Stimulated activated CD4-positive, alpha-beta T cell treated with anti-CD3 and anti-CD28 coated beads, Interleukin-4, amount 100 ng/mL, for 48 hours (primary cell): ENCODE measurements at places on chromosomes 11 and 22.

- DNase-seq = no peak
Observed at GRCh38 chr11:7630002-7630401, 43.3 kb downstream of the CYB5R2 start.

DNA sequence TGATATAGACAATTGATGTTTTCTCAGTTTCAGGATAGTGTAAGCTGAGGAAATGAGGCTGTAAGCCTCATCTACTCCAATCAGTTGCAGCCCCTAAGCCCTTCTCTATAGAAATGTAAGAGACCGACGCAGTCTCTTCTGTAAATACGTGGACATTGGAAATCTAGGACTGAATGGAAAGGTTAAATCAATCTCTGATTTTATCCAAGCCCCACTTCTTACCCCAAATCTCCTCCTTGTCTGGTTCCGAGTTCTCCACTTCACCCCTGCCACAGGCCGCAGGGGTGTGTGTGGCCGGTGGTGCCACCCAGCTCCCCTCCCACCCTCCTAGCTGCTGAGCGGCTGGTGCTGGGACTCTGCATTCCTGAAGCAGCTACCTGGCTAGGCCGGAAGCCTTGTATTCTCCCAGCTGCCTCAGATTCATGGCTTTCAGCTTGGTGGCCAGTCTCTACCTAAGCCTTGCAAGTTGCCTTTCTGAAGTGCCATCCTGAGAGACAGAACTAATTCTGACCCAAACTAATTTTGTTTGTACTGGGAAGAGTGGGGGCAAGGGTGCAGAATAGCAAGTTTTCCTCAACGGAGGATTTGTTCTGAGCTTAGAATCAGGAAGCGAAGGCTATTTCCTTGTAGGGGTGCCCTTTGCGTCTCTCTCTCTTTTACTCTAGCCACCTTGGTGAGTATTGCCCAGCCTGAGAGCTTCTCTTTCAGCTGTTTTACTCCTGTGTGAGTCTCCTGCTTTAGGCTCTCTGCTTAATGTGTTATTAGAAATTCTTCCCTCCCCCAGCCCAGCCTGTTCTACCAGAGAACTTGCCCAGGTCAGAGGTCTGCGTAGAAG lies 749 bp downstream of the VWA5A start:
- DNase-seq = no peak

- no peak for DNase-seq
Observed at GRCh38 chr22:41621911-41622179, 750 bp downstream of the XRCC6 start.

- peak; percentile 68 for DNase-seq
Observed at GRCh38 chr11:134050541-134051383, 18.1 kb upstream of the JAM3 start.

DNA sequence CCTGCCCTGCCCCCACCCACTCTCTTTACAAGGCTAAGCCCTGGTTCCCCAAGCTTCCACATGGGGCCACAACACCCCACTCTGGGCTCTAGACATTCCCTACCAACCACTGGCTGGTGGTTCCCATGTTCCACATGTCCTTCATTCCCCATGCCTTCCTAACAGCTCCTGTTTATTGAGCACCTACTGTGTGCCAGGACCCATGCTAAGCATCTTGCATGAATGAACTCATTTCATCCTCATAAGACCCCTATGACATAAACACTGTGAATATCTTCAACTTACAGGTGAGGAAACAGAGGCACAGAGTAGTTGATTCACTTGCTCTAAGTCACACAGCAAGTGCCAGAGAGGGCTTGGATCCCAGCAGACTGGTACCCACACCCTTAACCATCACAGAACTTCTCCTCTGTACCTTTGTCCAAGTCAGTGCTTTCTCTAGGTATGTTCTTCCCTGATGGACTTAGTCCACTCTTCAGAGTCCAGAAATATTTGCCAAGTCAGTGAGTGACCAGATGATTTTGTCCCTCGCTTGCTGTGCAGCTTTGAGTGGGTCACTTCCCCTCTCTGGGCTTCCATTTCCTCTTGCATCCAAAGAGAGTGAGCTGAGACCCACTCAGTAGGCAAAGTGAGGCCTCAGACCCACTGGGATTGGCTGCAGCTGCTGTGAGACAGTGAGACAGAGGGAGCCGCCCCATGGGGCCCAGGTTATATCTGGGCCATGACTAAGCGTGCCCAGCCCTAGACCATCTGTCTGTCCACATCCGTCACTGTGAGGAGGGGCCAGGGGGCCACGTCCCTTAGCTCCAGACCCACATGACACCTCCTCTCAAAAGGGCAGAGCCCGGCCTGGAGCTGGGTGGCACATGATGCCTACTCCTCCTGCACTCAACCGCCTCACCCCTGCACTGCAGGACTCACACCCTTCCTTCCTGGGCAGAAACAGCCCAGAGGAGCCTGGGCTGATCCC lies 132.4 kb downstream of the MN1 start:
- no peak for DNase-seq

GRCh38 chr22:45671783-45672563 lies at the start of gene ATXN10:
Gene ATXN10 (plus strand): TSS chr22:45671834. CDS start chr22:45672064, 230 bp downstream.
- peak; percentile 60 for DNase-seq

GRCh38 chr11:33624083-33624482 lies 76.5 kb downstream of the C11orf91 start:
- no peak for DNase-seq

DNA sequence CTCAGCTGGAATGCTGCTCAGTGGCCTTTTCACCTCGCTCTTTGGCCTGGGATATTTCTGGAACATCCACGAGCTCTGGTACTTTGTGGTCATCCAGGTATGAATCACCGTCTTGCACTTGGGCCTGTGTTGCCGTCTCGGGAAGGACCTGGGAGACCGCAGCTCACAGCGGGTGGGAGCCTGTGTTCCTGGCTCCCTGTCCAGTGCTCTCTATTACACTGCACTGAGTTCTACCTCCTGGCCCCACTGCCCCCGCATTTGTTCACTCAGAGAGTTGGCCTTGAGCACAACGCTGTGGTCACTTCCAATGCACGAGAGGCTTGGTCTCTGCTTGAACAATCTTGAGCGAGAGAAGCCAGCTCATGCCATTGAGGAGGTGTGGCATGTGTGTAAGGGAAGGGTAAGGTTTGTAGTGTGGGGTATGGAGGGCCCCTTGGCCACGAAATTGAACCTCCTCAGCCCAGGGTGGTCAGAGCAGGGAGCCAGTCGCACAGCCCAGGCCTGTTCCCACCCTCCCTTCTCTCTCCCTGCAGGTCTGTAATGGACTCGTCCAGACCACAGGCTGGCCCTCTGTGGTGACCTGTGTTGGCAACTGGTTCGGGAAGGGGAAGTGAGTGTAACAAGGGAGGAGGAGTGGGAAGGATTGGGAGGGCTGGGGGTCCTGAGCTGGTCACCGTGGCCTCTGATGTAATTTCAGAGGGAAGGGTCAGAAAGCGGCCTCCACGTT lies 16.2 kb downstream of the SLC37A2 start:
- no peak for DNase-seq

GRCh38 chr11:20362481-20362880 lies 1.0 kb upstream of the HTATIP2 start:
- no peak for DNase-seq

DNA sequence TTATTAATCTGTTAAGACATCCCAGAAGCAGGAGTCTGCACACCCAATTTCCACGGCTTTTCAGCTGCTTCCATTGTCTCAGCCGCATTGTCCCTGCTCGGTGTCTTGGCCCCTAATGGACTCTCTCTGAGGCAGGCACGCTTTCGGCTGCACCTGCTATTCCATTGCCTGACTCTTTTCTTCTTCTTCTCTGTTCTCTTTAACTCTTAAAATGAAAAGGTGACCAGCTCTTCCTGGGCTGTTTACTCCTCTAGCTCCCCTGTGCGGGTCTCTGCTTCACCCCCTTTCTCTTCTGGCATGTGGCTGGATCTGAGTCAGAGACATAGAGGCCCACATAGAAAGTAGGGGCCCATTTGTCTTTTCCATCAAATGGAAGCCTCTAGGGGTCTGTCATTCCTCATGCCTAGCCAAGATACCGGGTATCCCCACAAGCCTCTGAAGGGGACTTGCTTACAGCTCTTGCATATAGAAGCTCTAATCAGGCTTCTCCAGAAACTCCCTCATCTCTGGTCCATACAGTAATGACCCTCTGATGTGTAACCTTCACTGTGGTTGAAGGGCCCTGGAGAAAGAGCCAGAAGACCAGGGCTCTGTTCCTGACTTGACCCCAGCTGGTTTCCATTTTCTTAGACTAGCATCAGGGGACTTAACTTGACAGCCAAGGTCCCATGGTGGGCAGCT lies 243.9 kb downstream of the ST3GAL4 start:
- DNase-seq = no peak

- no peak for DNase-seq
Observed at GRCh38 chr11:26025676-26026075, 306.3 kb upstream of the ANO3 start.

- DNase-seq = no peak
Observed at GRCh38 chr11:31783252-31783651, 27.9 kb downstream of the PAX6 start.

DNA sequence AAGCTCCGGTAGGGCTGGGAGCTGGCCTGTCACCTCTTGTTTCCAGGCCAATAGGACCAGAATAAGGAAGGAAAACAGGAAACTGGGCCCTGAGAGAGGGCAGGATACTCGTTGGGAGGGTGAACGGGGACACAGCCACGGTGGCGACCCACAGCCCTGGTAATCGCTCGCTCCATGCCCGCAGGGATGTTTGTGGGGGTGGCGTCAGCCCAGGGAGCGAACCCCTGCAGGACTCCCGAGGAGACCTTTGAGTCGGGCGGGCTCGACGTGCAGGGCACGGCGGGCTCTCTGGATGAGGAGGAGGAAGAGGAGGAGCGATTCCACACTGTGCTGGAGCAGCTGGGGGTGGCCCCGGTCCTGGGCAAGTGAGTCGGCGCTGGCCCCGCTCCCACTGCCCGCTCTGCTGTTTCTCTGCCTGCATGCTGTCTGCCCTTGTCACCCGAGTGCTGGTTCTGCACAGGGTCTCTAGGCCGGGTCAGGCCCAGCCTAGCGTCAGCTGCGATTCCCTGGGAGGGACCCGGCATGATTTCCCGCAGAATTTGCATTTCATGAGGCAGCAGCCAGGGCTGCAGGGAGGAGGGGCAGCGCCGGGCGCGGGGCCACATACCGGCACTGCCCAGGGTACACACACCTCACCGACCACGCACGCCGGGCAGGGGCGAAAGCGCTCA lies 1.6 kb downstream of the CRACR2B start:
- no peak for DNase-seq

DNA sequence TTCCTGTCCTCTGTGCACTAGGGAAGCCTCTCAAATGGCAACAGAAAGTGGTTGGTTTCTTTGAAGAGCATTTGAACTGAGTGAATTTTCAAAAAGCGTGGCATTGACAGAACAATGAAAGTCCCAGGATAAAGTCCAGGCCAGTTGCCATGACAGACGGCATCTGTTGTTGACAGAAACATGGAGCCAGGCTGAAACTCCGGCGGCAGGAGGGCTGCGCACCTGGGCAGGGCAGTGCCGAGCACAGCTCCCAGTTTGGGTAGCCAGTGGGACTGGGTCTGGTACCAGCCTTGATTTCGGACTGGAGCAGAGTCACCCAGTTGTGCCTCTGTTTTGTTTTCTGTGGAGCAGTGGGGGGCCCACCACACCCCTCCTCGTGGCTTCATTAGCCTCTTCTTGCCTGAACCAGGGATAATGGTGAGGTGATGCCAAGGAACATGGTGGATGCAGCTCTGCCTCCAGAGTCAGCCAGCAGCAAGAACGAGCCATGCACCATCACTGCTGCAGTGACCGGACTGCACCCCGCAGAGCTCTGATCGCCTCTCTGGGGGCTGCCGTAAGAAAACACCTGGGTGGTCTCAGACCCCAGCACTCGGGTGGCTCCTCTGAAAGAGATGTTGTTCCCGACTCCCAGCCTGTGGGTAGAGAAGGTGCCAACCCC lies 9.8 kb upstream of the SEPTIN5 start:
- no peak for DNase-seq

- no peak for DNase-seq
Observed at GRCh38 chr11:68941324-68942094, 37.8 kb downstream of the IGHMBP2 start.

- DNase-seq = no peak
Observed at GRCh38 chr22:37284805-37285355, 2.6 kb downstream of the CYTH4 start.

- no peak for DNase-seq
Observed at GRCh38 chr11:96567667-96568066, 177.9 kb downstream of the JRKL start.

DNA sequence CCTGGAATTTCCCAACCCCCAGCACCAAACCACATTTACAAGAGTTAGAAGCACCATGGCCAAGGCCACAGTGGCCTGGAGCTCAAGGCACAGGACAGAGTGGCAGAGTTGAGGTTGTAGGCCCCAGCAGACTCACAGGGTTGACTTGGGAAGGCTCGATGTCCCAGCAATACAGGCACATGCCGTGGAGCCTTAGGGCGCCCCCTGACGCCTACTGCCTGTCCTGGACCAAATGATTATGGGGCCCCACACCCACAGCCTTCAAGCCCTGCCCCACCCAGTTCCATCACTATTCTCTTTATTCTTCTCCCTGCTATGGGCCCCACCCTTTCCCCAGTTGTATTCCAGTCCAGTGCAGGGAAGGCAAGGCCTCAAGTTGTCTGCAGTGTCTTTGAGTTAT lies at the start of gene CCDC179:
CCDC179 (minus strand) TSS at position 234 of the 400 bp plus-strand sequence; CDS start at position 181, 53 bp downstream.
- DNase-seq = no peak

DNA sequence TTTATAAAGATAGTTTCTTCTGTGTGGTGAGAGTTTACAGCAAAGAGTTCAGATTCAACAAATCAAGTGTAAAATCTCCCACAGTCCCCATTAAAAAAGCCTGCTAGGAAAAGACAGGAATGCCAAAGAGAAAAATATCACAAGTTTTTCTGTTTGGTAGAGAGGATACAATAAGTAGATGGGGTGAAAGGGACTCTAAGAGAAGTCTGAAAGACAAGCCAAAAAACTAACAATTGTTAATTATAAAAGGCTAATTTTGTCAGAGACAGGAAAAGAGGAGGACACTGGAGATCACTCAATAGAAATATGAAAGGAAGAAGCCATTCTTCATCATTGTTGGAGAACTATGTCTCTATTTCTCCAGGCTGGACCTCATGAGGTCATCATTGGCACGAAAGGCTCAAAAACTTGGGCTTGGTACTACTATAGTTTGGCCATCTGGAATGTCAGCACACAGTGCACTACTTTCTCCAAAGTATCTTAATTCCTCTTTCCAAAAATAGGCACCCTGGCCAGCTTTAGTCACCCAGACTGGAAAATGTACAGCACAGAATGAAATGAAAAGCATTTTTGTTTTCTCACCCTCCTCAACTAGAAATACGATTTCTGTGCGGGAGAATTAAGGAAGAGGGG lies 531 bp upstream of the SOX6 start:
- no peak for DNase-seq

DNA sequence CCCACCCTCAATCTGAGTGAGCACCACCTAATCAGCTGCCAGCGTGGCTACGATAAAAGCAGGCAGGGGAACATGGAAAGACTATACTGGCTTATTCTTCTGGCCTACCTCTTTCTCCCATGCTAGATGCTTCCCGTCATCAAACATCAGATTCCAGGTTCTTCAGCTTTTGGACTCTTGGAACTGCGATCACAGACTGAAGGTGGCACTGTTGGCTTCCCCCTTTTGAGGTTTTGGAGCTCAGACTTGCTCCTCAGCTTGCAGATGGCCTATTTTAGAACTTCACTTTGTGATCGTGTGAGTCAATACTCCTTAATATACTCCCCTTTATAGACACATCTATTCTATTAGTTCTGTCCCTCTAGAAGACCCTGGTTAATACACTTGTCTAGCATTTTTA lies 543.7 kb upstream of the RAG2 start:
- no peak for DNase-seq

- DNase-seq = no peak
Observed at GRCh38 chr11:72631806-72632731, 42.2 kb downstream of the PDE2A start.

GRCh38 chr11:6606471-6607189 lies 3.1 kb downstream of the ILK start:
- DNase-seq = peak; percentile 59
